Peyer's patch (tissue), 4 donors: ENCODE measurements at places on chromosomes 6 and 20.

DNA sequence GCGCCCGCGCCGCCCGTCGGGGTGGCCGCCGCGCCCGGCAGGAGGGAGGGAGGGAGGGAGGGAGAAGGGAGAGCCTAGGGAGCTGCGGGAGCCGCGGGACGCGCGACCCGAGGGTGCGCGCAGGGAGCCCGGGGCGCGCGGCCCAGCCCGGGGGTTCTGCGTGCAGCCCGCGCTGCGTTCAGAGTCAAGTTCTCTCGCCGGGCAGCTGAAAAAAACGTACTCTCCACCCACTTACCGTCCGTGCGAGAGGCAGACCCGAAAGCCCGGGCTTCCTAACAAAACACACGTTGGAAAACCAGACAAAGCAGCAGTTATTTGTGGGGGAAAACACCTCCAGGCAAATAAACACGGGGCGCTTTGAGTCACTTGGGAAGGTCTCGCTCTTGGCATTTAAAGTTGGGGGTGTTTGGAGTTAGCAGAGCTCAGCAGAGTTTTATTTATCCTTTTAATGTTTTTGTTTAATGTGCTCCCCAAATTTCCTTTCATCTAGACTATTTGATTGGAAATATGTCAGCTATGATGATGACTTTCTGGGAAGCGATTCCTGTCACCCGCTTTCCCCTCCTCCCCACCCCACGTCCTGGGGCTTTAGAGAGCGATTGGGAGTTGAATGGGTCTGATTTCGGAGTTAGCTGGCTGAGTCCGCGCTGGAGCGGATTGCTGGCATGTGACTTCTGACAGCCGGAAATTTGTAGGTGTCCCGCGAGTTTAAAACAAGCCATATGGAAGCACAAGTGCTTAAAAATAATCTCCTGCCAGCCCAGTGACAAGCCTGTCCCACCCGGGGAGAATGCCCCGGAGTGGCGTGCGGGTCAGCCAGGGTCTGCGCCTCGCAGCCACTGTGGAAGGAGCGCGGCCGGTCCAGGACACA, 1.1 kb downstream of the ESR1 start:
- no peaks in the 10 kb centered on the region for H3K27me3 ChIP-seq
- DNase-seq: no peak
- H3K4me3 ChIP-seq: peak overlapping the region; percentile 40
- H3K4me1 ChIP-seq: peaks cover 11% of the 10 kb centered on the region
- no peaks in the 10 kb centered on the region for H3K36me3 ChIP-seq
- H3K27ac ChIP-seq: no peak overlapping the region

DNA sequence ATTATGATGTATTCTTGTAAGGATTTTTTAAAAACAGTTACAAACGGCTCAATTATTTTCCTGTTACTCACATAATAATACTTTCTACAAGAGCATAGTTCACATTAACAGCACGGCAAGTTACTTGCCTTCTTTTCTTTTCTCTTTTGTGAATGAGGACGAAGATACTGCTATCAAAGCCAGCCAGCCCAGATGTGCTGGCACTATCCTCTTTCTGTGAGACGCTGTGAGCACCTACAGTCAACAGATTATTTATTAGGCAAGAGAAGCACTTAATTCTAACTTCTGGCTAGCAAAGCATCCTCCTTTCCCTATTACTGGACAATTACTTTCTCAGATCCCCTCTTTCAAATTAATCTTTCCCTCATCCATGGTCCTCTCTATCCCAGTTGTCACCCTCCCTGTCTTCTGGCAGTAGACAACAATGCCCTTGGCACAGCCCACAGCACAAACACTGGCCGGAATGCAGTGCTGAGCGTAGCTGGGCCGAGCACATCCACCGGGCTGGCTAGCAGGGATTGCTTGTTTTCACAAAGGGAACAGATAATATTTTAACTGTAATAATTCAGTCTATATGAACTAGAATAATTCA, 262.1 kb downstream of the FOXC1 start:
- DNase-seq: no peak
- no peaks in the 10 kb centered on the region for H3K27me3 ChIP-seq
- no peak overlapping the region for H3K27ac ChIP-seq
- H3K4me3 ChIP-seq: no peak overlapping the region
- H3K4me1 ChIP-seq: no peaks in the 10 kb centered on the region

DNA sequence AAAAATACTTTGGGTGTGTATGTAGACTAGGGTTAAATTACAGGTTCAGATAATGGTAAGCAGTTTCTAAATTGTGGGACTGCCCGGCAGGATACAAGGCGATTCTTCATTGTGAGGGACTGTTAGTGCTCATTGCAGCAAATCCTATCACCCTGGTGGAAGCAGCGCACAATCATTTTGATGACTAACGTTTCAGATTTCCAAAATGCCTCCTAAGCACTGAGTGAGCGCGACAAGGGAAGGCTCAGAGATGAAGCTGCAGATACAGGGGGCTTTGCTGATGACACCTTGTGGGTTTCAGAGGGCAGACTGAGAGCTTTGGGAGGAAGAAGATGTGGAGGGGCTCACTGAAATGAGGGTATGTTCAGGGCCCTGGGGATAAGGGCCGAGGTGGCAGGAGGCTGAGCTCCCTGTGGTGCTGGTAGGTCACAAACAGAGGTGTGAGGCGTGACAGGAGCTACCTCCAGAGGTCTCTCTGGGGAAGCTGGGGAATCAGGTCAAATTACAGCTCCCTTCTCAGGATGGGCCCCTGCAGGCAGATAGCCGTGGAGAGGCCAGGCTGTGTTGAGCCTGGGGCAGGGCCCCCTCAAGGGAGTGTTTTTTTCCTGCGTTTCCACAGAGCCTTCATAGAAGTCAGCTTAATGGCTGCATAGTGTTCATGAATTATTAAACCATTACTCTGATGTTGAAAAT, 84.5 kb upstream of the FYN start:
- no peak overlapping the region for H3K27ac ChIP-seq
- H3K4me3 ChIP-seq: no peak overlapping the region
- no peaks in the 10 kb centered on the region for H3K36me3 ChIP-seq
- H3K27me3 ChIP-seq: no peaks in the 10 kb centered on the region
- no peak for DNase-seq

DNA sequence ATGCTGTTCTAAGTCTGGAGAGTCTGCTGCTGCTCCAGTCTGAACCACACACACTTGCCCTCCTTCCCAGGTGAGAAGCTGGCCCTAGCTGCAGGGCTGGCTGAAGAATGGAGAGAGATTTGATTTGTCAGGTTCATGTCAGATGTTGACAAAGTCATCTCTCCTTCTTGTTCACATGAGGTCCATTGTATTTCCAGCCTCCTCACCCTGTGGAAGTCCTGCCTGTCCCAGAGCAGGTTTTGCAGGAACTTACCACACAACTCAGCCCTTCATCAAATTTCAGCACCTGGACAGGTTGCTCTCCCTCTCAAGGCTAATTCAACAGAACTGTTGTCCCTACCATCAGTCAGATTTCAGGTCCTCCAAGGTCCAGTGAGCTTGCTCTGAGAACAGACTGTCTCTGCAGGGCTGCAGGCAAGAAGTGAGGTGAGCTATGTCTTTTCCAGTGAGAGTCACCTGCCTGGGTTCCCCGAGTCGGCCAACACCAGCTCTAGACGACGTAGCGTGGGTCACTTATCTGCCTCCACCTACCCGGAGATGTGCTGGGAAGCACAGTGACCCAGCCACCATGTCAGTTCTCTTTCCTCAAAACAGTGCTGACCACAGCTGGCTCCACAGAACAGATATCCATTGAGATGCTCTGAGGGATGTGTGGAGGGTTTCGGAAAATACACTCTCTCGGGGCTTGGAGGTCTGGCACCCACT, 58.0 kb upstream of the CD93 start:
- peak; percentile 18 for DNase-seq
- H3K36me3 ChIP-seq: no peaks in the 10 kb centered on the region
- H3K27ac ChIP-seq: no peak overlapping the region
- no peaks in the 10 kb centered on the region for H3K27me3 ChIP-seq
- H3K4me3 ChIP-seq: no peak overlapping the region

GRCh38 chr6:4603291-4603690, 172.9 kb upstream of the CDYL start:
- DNase-seq: peak; percentile 59
- no peaks in the 10 kb centered on the region for H3K4me1 ChIP-seq
- H3K4me3 ChIP-seq: no peak overlapping the region
- H3K36me3 ChIP-seq: no peaks in the 10 kb centered on the region
- no peaks in the 10 kb centered on the region for H3K27me3 ChIP-seq

GRCh38 chr6:7433121-7433617, 43.6 kb downstream of the RIOK1 start:
- no peak for DNase-seq
- no peaks in the 10 kb centered on the region for H3K4me1 ChIP-seq
- no peak overlapping the region for H3K4me3 ChIP-seq
- no peak overlapping the region for H3K27ac ChIP-seq
- H3K27me3 ChIP-seq: no peaks in the 10 kb centered on the region
- H3K36me3 ChIP-seq: no peaks in the 10 kb centered on the region

DNA sequence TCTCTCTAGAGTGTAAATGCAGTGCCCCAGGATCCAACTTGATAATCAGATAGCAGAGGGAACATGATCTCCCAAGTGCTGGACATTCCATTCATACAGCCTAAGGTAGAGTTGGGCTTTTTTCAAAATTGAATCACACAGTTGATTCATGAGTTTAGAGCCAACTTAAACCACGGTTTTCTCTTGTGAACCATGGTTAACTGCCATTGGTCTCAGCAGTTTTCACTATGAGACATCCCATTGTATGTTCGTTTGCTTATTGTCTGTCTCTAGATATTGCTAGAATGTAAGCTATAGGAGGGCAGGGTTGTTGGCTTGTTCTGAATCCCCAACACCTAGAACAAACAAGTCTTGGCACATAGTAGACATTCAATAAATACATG, 37.2 kb upstream of the TAF8 start:
- H3K36me3 ChIP-seq: no peaks in the 10 kb centered on the region
- peaks cover 13% of the 10 kb centered on the region for H3K4me1 ChIP-seq
- H3K4me3 ChIP-seq: no peak overlapping the region
- no peak for DNase-seq
- H3K27me3 ChIP-seq: no peaks in the 10 kb centered on the region
- no peak overlapping the region for H3K27ac ChIP-seq

DNA sequence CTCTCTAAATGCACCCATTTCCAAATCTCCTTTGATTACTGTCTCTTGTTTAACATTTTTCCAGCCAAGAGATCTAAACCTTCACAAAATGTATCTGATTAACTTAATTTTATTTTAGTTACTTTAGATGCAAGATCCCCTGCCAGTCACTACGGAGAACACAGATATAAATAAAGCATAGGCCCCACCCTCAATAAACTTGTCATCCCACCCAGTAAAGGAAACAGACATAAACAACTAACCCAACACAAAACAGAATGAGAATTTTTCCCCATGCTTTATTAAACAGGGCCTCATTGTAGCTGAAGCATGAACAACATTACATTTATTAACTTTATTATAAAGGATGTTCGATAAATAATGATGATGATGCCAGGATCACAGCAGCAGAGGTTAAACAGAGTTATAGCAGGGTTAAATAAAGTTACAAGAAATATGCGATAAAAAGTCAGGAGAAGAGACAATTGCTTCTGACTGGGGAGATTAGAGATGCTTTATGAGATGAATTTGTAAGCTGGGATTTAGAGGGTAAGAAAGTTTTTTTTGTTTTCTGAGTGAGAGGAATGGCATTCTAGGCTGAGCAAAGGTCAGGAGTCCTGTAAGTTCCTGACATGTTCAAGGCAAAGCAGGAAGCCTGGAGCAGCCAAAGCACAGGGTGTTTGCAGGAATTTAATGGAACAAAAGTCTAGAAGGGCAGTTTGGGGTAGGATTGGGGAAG, 41.1 kb downstream of the TFAP2A start:
- H3K4me3 ChIP-seq: no peak overlapping the region
- no peaks in the 10 kb centered on the region for H3K36me3 ChIP-seq

- H3K4me1 ChIP-seq: no peaks in the 10 kb centered on the region
- no peaks in the 10 kb centered on the region for H3K36me3 ChIP-seq
- no peak for DNase-seq
- no peak overlapping the region for H3K27ac ChIP-seq
- no peak overlapping the region for H3K4me3 ChIP-seq
These were observed 25.5 kb downstream of the MCUR1 start for GRCh38 chr6:13788820-13789219.

GRCh38 chr6:89769572-89769971, 50.0 kb downstream of the MDN1 start:
- no peak overlapping the region for H3K4me3 ChIP-seq
- no peaks in the 10 kb centered on the region for H3K36me3 ChIP-seq
- DNase-seq: no peak
- H3K4me1 ChIP-seq: no peaks in the 10 kb centered on the region

DNA sequence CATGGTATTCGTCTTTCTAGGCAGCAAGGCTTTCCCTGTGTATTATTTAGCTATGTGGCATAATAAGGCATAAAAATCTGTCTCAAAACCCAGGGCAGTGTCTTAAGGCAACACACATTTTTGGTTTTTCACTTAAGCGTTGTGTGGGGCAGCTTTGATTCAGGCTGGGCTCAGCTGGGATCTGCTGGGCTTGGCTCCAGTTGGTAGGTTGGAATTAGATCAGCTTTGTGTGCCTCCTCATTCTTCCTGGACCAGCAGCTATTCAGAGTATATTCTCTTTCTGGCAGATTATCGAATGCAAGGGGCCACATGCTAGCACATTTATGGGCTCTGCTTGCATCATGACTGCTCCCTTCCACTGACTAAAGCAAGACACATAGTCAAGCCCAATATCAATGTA, 487.9 kb downstream of the RFPL4B start:
- no peaks in the 10 kb centered on the region for H3K27me3 ChIP-seq
- no peaks in the 10 kb centered on the region for H3K36me3 ChIP-seq
- H3K4me1 ChIP-seq: no peaks in the 10 kb centered on the region
- no peak overlapping the region for H3K27ac ChIP-seq
- H3K4me3 ChIP-seq: no peak overlapping the region

DNA sequence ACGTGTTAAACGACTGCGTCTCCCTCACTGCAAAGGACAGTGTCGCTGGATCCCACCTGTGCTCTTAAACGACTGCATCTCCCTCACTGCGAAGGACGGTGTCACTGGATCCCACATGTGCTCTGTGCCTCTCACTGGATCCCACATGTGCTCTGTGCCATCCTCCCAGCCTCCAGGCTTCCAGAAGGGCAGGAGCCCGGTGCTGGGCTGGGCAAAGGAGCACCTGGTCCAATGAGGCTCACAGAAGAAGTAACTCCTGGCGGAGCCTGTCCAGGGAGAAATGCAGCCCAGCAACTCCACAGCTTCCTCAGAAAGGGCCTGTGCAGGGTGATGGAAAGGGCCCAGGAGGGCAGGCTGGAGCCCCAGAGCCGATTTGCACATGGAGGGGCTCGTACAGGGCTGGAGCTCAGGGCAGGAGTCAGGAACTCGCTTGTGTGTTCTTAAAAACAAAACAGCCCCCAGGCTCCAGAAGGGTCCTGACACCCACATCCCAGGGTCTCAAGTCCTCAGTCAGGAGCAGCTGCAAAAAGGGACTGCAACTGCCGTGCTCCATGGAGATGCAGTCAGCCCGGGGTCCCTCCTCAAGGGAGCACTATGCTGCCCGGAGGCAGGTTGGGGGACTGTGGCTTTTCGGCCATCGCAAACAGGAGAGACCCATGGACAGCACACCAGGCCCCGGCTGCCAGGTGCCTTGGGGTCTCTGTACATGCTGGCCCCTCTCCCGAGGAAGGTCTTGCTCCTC, 52.7 kb downstream of the DLL1 start:
- no peaks in the 10 kb centered on the region for H3K27me3 ChIP-seq
- DNase-seq: no peak
- no peak overlapping the region for H3K27ac ChIP-seq
- no peaks in the 10 kb centered on the region for H3K36me3 ChIP-seq
- H3K4me1 ChIP-seq: no peaks in the 10 kb centered on the region
- no peak overlapping the region for H3K4me3 ChIP-seq

GRCh38 chr6:124396361-124396760, 565.9 kb upstream of the RNF217 start:
- H3K36me3 ChIP-seq: no peaks in the 10 kb centered on the region
- DNase-seq: no peak
- H3K4me1 ChIP-seq: no peaks in the 10 kb centered on the region
- H3K4me3 ChIP-seq: no peak overlapping the region
- no peak overlapping the region for H3K27ac ChIP-seq
